ENCODE measurements at places on chromosomes 2 and 18.

- DNase-seq, result no peak
These were observed 1042.0 kb downstream of the DPP10 start for GRCh38 chr2:115484486-115484885.

GRCh38 chr2:201797175-201797840 is 9.0 kb upstream of the CDK15 start:
- no peak for DNase-seq

DNA sequence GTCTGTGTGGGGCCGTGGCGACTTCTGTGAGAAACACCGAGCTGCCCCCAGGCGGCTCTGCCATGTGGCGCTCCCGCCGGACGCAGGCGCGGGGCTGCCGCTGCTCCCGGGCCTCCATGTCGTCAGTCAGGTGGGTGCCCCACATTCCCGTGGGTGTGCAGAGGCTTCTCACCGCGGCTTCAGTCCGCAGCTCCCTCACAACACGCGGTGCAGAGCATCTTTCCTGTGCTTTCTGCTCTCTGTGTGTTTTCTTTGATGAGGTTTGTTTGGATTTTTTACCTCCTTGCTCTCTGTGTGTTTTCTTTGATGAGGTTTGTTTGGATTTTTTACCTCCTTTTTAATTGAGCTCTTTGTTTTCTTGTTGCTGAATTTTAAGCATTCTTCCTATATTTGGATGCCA is 13.0 kb downstream of the AQP12A start:
- no peak for DNase-seq

DNA sequence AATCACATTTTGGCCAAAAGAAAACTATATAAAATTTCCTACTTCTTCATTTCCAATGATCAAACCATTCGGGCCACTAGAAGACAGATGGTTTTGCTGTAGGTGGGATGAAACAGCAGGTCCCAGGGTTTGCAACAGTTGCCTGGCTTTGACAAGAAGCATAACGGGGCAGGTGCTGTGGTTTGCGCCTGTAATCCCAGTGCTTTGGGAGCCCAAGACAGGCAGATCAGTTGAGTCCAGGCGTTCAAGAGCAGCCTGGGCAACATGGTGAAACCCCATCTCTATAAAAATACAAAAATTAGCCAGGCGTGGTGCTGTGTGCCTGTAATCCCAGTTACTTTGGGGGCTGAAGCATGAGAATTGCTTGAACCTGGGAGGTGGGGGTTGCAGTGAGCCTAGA is 81.4 kb upstream of the XPO1 start:
- no peak for DNase-seq

DNA sequence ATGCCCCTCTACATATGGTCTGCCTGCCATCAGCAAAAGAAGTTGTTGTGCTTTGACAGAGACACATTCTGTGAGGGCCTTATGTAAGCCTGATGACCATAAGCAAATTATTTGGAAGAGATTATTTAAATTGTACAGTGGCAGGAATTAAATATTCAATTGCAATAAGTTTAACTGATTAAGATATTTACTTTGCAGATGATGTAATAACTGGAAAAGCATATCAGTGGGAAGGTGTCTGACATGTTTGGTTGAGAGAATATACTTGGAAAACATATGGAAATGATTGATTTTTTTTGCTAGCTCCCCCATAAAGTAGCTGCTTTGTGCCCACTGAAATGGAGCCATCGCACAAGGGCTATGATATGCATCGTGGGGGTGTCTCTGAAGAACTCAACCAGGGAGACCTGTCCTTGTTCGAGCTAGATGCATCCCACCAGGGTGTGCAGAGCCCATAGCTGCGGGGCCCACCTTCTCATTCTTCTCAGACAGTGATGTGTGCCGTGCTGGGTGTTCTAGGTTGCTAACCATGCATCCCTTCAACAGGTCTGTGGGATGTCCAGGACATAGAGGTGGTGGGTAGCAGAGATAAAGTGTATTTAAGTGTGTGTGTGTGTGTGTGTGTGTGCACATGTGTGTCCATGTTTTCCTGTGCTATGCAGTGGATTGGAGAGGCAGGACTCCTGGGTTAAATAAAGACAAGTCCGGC is 90.4 kb upstream of the PARD3B start:
- DNase-seq, result no peak

DNA sequence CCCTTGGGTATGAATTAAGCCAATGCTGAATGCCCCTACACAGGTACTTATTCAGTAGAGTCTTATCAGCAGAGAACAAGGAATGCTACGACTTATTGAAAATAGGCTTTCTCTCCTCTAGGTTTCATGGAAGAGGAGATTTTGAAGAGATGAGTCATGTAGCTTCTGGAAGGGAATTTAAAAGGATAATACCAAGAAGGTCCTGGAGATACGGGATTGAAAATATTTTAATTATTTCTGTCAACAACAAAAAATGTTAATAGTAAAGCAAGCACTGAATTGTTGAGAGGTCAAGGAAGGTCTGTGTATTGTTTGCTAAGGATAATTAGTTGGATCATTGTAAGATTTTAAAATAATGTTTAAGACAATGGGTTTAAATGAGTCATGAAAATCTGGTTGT is 293.0 kb upstream of the SPHKAP start:
- DNase-seq, result no peak

DNA sequence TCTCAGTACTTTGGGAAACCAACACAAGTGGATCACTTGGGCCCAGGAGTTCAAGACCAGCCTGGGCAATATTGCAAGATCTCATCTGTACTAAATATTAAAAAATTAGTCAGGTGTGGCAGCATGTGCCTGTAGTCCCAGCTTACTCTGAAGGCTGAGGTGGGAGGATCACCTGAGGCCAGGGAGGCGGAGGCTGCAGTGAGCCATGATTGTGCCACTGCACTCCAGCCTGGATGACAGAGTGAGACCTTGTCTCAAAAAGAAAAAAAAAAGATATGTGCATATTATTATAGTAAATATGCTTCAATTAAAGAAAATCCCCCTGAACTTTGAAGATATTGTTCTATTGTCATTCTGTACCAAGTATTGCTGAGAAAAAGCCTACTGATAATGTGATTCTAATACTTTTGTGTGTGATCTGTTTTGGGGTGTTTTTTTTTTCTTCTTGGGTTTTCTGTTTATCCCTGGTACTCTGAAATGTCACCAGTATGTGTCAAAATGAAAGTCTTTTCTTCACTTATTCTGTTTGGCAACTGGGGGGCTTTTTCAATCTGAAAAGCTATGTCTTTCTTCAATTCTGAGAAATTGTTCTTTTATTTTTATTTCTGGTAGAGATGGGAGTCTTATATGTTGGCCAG is 13.2 kb downstream of the NEURL3 start:
- DNase-seq, result no peak

DNA sequence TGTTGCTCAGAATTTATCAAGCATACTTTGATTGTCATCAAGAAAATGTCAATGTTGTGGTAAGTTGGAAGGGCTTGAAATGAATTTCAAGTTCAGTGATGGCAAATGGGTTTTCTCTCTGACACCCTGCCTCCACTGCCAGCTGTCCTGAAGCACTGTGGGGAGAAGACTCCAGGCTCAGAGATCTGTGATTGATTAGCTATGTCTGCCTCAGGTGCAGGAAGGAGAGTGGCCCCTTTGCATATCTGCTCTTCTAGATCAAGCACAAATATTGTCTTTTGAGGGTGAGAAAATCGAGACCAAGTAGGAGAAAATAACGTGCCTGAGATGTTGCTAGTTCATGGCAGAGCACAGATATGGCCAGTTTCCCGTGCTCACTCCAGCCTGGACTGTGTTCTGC is 178.8 kb upstream of the GLI2 start:
- peak; percentile 15 for DNase-seq

DNA sequence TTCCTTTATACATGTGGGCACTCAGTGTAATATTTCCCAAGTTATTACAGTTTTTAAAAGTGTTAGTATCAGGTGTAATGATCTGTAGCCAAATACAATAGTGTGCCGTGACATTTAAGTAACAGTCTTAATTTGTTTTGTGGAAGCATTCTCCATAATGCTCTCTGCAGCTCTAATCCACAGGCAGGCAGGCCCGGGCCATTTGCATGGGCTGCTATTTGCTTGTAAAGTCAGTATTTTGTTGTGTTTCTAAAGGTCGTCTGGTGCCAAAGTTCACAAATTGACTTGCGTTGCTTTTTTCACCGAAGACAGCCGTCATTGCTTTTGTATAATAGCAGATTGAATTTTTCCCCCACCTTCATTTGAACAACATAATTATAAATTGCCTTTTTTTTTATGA is 153.0 kb downstream of the GBX2 start:
- no peak for DNase-seq

DNA sequence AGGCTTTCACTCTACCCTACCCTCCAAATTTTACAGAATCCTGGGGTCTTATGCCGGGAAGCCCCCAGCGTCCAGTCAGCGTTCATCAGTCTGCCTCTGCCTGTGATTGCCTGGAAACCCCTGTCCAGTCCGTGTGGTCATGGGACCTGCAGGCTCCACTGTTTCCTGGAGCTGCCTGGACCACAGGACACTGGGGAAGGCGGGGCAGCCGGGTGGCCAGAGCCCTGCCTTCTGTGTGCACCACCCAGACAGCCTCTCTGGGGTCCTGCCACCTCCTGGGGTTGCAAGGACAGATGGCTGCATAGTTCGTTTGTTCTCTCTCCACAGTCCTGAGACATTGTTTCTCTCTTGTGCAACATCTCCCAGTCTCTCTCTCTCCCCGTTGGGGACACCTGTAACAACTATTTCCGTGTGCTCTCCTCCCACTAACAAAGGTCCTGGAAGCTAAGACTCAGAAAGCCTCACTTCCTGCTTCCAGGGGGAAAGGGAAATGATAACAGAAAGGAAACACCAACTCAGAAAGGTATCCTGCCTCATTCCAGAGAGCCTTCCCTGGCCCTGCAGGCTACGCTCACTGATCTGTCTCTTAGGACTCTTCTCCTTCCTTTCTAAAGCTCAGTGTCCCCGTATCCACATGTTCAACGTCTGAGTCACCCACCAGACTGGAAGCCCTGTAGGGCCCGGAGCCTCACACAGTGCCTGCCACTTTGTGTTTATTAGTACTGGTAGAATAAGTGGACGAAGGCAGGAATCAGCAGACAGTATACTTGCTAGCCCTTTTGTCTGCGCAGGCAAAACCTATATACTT is 192.8 kb upstream of the RAB12 start:
- DNase-seq, result no peak

GRCh38 chr2:80030135-80030534 is 274.4 kb downstream of the LRRTM1 start:
- no peak for DNase-seq

- no peak for DNase-seq
These were observed 72.1 kb downstream of the TTC32 start for GRCh38 chr2:19829672-19830071.

DNA sequence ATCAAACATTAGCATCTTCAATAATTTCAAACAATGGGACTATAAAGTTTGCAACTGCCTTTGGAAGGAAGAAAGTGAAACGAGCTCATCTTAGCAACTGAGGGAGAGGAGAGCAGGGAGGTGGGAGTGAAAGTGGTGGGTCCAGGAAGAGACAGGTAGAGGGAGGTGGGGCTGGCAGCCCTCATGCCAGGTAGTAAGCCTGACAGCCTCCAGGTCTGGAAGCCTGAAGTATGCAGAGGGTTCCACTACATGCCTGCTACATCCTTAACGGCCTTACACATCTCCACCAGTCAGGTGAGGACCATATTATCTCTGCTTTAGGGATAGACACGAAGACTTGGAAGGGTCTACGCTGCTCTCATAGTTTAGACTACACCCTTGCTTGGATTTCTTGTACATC is 201.1 kb upstream of the TWIST2 start:
- DNase-seq, result no peak

GRCh38 chr2:10276481-10277292 is 26.0 kb upstream of the HPCAL1 start:
- DNase-seq, result no peak

- no peak for DNase-seq
These were observed 28.5 kb downstream of the PLEKHM3 start for GRCh38 chr2:207996848-207997247.

DNA sequence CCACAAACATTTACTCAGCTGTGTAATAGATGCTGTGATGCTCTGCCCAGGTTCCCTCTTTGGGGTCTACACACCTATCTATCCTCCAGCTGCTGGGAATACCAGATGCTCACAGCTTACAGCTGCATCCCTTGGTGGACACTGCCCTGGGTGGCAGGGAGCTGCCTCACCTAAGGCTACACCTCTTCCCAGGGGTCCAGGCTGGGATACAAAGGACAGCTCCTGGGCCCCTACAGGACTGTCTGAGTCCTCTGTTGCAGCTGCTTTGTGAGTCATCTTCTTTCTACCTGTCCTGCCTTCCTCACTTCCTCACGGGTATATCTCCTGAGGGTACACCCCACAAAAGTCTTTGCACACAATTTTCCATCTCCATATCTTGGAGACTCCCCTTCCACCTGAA is 27.6 kb downstream of the THNSL2 start:
- DNase-seq, result no peak

DNA sequence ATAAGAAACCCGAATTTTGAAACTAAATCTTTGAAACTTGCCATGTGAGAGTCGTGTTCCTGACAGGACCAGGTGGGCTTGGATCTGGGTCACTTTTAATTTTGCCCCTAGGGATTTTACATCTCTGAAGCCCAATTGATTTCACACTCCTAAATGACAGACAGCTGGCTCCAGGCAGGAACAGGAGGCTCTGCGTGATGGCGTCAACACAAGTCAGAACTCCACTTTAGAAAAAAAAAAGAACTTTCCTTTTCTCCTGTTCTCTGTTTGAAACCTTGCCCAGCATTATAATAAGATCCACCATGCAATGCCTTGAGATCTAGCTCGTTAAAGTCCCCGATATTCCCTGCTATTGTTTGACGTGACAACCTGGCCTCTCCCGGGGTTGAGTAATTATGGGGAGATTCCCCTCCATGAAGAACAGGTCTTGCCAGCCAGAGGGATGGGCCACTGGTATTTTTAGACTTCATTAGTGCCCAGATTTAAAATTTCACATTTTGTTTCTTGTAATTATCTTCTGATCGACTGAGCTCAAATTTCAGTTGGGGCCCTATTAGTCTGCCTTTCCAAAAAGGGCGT is 260.3 kb downstream of the KLHL29 start:
- DNase-seq, result no peak

- no peak for DNase-seq
These were observed 97.4 kb upstream of the LHCGR start for GRCh38 chr2:48852938-48853337.

- no peak for DNase-seq
These were observed 146.8 kb downstream of the RBM43 start for GRCh38 chr2:151114874-151115273.

GRCh38 chr18:80004600-80005342 is 16.4 kb upstream of the TXNL4A start:
- no peak for DNase-seq

- DNase-seq, result no peak
These were observed 234.3 kb upstream of the ACVR2A start for GRCh38 chr2:147610496-147611040.

Measured in HCT116 (cell line).